Eye (tissue), 1 donor: ENCODE measurements at places on chromosomes 12 and 14.
A peak's percentile ranks its signal among the peaks of the same experiment; 100 is the strongest.

- no peak for DNase-seq
Observed at GRCh38 chr12:93722835-93723567, 45.8 kb downstream of the CRADD start.

GRCh38 chr12:51401900-51402299 lies 10.7 kb upstream of the GALNT6 start:
- DNase-seq: no peak

- no peak for DNase-seq
Observed at GRCh38 chr12:11584221-11584855, 65.1 kb upstream of the ETV6 start.

DNA sequence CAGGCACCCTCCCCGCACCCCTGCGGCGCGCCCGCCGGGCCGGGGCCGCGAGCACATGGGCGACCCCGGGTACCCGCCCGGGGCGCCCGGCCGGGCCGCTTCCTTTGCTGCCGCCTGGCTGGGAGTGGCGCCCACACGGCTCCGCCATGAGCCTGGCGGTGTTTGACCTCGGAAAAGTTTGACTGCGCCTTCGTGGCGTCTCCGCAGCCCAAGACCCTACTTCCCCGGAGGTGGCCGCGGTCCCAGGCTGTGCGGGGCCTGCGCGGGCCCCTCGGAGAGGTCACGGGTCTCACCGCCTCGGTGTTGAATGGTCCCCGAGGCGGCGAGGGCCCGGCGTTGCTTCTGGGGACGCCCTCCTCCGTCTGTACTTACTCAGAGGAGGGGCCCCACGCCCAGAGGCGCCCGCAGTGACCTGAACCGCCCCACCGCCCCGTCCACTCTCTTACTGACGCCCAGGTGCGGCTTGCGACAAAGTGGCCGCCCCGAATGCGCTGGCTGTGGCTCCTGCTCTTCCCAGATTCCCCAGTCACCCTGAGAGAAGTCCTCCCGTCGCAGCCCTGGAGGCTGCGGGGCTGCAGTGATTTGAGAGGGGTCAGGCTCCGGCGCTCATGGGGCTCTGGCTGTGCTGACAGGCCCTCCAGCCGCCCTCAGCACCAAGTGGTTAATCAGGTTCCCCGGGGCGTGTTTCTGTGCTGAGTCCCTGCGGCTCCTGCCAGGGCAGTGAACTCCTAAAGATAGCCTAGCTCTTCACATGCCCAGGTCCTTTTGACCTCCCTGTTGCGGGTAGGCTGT lies 5.8 kb downstream of the KMT5A start:
- peak; percentile 48 for DNase-seq

GRCh38 chr12:252636-253035 lies 10.0 kb downstream of the SLC6A13 start:
- no peak for DNase-seq

- no peak for DNase-seq
Observed at GRCh38 chr12:26338586-26339572, 143.5 kb downstream of the SSPN start.

- no peak for DNase-seq
Observed at GRCh38 chr12:109595321-109595902, 21.8 kb downstream of the MVK start.

- no peak for DNase-seq
Observed at GRCh38 chr14:22870811-22871223, 723 bp upstream of the LRP10 start.

DNA sequence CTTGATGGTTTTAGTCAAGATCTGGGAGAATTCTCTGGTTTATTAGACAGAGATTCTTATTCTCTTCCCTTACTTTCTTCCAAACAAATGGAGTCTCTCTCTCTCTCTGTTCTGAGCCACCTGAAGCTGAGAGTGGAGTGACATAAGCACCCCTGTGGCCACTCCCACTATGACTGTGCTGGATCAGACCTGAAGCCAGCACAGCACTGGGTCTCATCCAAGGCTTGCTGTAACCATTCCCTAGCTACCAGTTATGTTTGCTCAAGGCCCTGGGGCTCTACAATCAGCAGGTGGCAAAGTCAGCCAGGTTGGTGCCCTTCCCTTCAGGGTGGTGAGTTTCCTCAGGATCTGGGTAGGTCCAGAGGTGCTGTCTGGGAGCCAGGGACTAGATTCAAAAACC lies 568.5 kb downstream of the AACS start:
- DNase-seq: no peak

GRCh38 chr14:96203635-96204034 lies 1.0 kb upstream of the BDKRB2 start:
- DNase-seq: no peak

DNA sequence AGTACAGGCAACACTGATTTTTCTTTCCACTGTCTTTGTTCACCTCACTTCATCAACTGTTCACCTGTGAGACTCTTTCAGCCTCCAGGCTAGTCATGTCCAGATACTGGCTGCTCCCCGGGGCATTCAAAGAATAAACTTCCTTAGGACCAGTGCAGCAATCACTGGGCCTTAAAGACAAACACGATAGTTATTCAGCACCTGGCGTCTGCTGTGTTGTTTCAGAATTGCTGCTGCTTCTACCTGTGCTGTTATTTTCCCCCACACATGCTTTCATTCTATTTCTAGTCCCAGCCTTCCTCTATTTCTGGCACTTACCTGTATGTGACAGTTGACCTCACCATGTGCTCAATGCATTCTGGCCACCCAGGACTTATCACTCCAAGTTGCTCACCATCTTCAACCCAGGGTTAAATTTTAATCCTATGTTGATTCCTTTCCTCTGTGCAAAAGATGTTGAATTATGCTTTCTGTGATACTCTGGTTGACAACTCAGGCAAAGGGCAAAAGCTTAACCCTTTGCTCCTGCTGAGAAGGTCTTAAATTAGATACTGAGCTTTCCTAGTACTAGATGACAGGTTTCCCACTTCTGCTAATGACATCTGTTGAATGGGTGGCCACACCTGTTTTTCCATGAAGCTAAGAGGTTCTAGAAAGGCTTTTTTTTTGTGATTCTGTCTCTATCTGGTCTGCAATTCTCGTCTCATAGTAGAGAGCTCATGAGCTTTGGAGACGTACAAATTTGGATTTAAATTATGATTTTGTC lies 41.4 kb downstream of the PTPRQ start:
- DNase-seq: no peak

DNA sequence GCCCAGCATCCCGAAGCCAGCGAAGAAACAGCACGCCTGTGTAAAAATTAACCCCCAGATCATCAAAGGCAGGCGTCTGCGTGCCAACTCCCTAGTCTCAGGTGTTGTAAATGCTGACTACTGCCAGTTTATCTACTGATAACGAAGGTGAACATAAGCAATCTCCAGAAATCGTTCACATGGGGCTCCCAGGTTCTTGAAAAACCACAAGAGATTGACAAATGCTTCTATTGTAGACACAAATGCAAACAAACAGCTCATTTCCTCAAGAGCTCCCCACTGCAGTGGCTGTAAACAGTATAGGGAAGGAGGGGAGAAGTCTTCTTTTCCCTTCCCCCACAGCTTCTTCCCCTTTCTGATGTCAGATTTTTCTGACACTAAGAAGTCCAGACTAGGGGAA lies 5.3 kb upstream of the PLEKHG3 start:
- no peak for DNase-seq

DNA sequence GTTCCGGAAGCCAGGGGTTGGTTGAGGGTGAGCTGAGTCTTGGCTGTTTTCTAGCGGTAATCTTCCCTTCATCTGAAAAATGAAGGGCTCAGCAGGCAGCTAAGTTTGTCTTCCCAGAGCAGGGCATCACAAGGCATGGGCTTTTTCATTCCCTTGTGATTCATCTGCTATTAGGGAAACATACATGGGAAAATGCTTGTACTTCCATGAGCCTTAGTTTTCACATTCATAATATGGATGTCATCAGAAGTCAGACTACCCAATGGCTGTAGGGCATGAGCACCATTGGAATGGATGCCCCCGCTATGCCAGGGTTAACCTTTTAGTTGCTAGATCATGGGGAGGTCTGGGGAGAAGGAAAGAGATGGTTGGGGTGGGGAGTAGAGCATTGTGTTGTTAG lies 18.7 kb downstream of the HELB start:
- DNase-seq: no peak

- DNase-seq: peak; percentile 32
Observed at GRCh38 chr14:83470466-83470865, 1936.8 kb upstream of the SEL1L start.

DNA sequence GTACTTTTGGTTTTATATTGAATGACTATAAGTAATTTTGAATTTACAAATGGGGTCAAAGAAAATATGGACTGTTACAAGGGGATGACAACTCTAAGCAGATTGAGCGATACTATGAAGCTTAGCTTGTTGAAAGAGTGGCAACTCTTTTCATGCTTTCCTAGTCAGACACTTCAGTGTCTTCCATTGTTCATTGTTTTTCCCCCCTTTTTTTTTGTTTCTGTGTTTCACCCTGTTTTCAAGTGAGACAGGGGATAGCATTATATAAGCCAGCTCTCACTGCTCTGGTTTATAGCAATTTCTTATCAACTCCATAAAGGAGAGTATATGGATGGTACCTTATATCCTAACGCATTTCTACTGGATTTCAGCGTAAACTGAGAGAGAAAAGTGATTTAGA lies 24.6 kb downstream of the PEBP1 start:
- no peak for DNase-seq

DNA sequence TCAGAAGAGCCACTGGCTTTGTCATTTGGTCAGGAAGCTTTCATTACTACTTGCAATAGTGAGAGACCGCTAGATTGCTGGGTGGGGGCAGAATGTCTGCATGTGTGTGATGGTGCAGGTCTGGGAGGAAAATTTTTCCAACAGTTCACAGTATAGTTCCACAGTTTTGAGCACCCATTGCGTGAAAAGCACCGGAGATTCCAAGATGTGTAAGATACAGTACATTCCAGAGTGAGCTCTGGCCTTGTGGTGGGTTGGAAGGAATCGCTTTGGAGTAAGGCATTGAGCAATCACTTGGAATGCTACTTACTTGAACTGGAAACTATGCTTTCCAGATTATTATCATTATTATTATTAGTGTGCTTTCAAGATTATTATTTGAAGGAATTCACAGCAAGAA lies 47.6 kb upstream of the FRMD6 start:
- no peak for DNase-seq

DNA sequence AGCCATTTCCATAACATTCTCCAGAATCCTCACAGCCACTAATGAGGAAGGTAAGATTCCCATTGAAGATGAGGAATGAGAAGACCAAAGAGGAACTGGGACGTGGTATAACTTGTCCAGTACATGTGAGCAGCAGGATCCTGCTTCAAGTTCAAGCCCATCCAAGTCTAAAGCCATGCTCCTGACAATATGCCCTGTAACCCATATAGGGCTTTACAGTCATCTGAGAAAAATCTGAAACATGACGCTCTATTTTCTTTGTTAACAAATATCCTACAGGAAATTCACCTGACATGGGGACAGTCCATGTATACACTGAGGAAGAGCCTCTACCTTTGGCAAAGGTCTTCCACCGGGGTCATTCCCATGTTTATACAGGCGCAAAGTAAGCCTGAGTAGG lies 3.1 kb upstream of the ACTR6 start:
- DNase-seq: no peak

- no peak for DNase-seq
Observed at GRCh38 chr12:52667931-52668330, 12.3 kb downstream of the KRT1 start.

- no peak for DNase-seq
Observed at GRCh38 chr12:67034110-67034879, 234.9 kb upstream of the CAND1 start.

DNA sequence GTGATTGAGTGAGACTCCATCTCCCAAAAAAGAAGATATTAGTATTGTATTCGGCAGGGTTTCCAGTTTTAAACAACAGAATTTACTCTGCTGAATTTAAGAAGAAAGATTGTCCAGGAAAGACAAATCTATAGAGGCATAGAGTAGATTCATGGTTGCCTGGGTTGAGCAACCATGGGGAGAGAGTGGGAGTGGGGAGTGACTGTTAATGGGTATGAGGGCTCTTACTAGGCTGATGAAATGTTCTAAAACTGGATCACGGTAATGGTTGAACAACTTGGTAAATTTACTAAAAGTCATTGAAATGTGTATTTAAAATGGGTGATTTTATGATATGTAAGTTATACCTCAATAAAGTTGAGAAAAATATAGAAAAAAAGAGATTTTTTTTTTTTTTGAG lies 13.9 kb upstream of the C12orf76 start:
- no peak for DNase-seq

DNA sequence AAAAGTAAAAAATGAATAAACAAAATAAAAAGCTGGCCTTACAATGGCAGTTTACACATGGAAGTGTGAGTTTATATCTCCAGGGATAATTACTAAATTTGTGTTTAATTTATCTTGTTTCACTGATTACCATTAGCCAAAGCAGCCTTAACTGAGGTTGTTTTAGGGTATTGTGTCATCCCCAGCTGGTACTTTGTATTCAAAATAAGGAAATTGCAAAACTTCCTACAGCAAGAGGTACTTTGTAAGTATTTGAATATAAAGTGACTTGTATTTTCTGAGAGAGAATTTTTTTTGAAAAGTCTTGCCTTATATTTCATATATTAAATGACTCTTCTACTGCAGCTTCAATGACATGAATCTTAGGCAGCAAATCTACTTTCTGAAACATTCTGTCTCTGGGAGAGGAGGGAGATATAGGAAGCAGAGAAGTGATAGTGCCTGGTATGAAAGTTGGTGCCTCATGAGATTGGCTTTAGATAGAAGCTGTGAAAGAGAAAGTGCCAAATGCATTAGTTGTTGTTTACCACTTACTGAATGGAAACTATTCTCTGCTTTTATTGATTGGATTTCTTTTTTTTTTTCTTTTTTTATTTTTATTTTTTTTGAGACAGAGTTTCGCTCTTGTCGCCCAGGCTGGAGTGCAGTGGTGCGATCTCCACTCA lies 6.7 kb downstream of the FNTB start:
- no peak for DNase-seq

GRCh38 chr12:11460343-11461023 lies 65.1 kb upstream of the PRB2 start:
- DNase-seq: no peak

DNA sequence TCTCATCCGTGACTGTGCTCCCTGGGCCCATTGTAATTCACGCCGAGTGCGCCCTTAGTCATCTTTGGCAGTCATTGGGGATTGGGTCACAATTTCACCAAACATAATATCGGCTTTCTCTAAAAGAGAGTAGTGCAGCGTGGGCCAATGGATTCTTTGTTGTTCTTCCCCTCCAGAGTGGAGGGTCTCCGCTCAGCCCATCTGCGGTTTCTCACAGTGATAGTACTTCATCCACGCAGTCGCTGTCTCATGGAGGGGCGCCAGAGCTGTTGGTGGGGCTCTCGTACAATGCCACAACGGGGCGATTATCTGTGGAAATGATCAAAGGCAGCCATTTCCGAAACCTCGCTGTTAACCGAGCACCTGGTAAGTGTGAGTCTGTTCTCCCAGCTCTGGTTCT lies 321.8 kb downstream of the SNAPC1 start:
- no peak for DNase-seq

- peak; percentile 50 for DNase-seq
Observed at GRCh38 chr14:76261371-76261811, 109.7 kb downstream of the GPATCH2L start.

GRCh38 chr12:118103201-118103600 lies 610 bp downstream of the VSIG10 start:
- no peak for DNase-seq
